ENCODE measurements at places on chromosomes 2 and 18.

GRCh38 chr2:54977149-54977548, 73.1 kb downstream of the RTN4 start:
- no peak for DNase-seq

- no peak for DNase-seq
Measured at GRCh38 chr2:107992069-107992468, 5.7 kb downstream of the SLC5A7 start.

DNA sequence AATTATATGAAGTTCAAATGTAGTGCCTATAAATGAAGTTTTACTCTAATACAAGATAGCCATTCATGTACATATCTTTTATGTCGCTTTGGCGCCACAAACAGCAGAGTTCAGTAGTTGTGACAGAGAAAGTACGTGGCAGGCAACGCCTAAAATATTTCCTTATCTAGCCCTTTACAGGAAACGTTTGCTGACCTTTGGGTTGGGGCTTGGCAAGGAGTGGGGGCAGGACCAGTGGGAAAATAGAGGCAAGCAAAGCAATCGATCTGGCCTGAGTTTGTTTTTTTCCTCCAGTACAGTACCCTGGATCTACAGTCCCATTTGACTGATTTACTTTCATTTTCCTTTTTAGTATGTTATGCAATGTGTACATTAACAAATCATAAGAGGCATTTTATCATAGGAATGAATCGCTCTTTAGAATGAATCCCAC, 13.1 kb downstream of the CCDC68 start:
- DNase-seq: peak; percentile 20

GRCh38 chr2:45809205-45809604, 157.7 kb downstream of the PRKCE start:
- no peak for DNase-seq

DNA sequence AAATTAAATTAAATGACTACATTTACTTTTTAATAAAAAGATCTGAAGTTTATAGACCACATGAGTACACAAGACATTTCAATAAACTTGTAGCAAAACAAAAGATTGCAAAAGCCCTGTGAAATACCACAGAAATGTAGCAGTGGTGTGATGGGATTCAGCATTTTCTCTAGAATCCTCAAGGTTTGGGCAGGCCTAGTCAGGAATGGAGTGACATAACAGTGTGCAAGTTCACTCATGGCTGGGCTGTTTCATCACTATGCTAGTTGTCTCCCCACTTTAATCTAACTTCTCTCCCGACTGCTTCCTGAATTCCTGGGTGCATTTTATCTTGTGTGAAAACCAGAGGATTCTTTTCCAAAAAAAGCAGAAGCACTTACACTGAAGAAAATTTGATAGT, 1089.9 kb upstream of the DDX18 start:
- DNase-seq: peak; percentile 12

- no peak for DNase-seq
Measured at GRCh38 chr2:188414869-188415753, 123.4 kb downstream of the GULP1 start.

DNA sequence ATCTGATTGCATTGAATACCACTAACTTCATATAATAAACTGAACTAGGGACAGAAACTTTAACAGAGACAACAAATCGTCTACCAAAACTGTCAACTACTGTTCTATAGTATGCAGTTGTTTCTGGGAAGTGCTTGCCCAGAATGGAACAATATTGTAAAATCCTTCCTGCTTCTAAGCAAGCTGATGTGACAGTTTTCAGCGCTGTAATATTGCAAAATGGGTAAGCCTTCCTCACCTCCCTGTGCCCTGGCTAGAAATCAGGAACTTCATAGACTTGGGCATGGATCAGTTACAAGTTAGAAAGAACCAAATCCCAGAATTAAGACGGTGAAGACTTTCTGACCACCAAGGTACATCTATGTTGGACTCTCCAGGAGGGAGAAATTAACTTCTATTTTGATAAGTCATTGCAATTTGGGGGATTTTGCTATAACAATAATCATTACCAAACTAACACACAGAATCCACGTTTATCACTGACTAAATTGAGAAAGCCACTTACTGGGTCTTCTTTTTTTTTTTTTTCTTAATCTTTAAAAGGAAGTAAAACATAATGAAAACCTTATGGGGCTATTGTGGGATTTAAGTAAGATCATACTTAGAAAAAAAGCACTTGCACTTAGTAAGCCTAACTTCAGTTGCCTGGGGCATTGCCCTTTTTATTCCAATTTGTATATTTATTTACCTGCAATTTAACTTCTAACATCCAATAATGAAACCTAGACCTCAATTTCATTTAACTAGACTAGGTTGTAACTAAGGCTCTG, 261.5 kb downstream of the TRIB2 start:
- no peak for DNase-seq

- DNase-seq: no peak
Measured at GRCh38 chr2:127570282-127571250, 35.1 kb downstream of the MYO7B start.

DNA sequence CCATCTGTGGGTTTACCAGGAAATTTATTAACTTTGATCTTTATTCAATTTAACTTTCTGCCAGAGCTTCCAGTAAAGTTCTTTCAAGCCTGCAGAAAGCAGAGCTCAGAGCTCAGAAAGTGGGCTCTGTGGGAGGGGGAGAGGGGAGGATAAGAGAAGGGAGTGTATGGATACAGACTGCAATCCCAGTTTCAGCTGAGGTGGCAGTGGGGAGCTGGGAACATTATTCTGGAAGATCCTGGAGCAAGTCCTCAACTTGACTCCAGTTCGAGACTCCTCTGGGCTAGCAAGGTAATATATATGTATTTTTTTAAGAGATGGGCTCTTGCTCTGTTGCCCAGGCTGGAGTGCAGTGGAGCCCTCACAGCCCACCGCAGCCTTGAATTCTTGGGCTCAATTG, 108.9 kb upstream of the NABP1 start:
- no peak for DNase-seq

- DNase-seq: no peak
Measured at GRCh38 chr18:57294547-57294946, 57.8 kb upstream of the ST8SIA3 start.

GRCh38 chr2:25996844-25997243, 14.5 kb upstream of the KIF3C start:
- no peak for DNase-seq

DNA sequence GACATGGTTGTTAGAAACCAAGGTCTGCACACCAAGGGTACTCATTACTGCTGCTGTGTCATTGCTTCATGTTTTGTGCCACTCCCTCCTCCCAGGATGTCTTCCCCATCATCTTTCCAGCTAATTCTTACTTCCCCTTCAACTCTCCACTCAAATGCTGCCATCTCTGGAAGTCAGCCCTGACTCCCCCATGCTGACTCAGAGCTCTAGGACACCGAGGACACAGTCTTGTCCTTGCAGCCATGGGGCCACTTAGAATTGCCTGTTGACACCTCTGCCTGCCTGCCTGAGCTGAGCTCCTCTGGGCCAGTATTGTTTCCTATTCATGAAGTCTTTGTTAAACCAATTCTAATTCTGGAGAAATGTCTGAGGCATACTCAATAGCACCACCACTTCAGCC, 100.2 kb downstream of the GYPC start:
- no peak for DNase-seq

DNA sequence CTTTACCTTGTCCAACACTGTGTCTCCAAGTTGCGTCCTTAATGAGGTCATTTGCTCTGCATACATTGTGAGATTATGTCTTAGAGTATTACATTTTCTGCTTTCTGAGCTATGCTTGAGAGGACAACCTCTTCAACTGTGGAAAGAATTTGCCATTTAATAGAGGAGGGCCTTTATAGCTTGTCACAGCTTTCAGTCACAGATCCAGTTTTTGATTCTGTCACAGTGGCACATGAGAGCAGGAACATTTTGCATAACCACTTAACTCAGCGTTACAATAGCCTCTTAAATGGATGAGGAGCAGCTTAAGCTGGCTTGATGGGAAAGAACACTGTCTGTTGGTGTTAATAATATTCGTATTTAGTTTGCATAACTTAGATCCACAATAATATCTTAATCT, 63.0 kb downstream of the RHBDD1 start:
- no peak for DNase-seq

GRCh38 chr2:197196541-197197180, 113.9 kb downstream of the ANKRD44 start:
- no peak for DNase-seq

DNA sequence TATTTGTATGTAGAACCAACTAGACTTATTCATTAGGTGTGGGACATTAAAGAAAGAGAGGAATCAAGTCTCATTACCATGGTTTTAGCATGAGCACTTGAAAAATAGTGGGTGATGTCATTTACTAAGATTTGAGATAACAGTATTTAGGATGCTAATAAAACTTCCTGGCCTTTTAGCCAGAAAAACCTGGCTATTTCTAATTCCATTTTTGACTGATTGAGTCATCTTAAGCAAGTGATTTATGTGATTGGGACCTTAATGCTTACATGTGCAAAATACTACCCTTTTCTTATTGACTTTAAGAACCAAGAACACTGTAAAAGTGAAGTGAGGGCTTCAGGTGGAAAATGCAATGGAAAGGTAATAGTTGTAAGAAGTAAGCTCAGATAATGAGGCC, 196.8 kb upstream of the SESTD1 start:
- DNase-seq: no peak

DNA sequence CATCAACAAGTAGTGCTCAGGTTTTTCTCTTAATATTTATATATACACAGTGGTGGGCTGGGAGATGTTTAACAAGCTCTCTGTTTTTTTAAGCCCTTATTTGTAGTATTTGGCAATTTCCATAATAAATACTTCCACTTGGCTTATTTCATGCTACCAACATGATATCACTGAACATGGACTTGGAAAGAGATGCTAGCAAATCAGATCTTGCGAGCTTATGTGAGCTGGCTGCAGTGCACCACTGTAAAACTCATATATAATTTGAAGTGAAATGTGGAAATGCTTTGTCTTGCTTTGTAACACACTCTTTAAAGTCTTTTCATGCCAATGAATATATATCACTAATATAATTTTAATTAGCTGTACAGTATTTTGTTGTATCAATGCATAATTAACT, 155.7 kb downstream of the ALK start:
- no peak for DNase-seq

GRCh38 chr2:120831891-120832290, 96.2 kb downstream of the GLI2 start:
- DNase-seq: no peak

- no peak for DNase-seq
Measured at GRCh38 chr2:211174021-211174420, 617.6 kb downstream of the CPS1 start.

- DNase-seq: no peak
Measured at GRCh38 chr18:27621236-27621890, 436.3 kb upstream of the CHST9 start.

DNA sequence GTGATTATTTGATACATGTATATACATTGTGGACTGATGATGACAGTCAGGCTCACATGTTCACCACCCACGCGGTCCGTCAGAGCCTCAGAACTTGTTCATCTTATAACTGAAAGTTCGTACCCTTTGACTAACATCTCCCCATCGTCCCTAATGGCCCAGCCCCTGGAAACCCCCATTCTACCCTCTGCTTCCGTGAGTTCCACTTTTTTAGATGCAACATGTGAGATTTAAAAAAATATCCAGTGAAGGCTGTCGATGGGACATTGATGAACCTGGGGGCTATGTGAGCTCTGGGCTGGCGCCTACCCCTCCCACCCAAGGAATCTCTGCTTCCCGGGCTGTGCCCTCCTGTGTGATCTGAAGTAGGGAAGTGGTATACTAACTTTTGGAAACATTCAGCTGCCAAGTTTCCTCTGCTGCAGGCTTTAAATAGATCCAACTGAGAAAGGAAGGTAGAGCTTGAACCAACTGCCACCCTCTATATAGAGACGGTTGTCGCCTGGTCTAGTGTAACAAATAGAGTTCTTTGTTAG, 163.8 kb downstream of the FAM210A start:
- DNase-seq: no peak

DNA sequence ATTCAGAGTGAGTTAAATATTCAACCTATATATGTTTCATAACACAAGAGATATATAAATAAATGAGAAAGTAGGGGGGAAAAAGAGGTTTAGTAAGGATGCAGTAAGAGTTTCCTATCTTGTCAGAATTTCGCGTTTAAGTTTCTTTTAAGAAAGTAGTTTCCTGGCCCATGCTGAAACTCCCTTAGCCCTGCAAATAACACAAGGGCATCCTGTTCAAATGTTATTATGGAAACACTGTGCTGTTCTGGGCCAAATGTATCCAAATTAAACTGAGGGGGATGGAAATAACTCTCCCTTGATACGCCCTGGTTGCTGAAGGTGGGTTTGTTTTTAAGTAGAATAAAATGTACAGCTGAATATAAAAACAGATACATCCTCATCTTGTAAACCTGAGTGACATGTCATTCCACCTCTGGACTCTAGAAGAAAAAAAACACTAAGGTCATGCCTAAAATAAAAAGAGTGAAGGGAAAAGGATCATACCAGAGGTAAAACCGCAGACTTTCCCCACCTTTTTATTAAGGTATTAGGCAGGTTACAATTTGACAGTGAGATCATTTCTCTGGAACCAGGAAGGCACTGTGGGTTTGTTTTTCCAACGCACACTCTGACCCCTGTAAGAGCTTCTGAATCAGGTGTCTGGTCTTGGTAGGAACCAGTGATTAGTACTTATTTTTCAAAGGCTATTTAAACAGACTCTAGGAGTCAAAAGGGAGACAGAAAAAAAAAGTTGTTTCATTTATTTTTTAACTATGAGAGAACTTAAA, 16.7 kb downstream of the BCL2 start:
- DNase-seq: no peak

- DNase-seq: no peak
Measured at GRCh38 chr2:117763804-117764203, 50.7 kb upstream of the DDX18 start.

GRCh38 chr2:176917-177316, 86.9 kb downstream of the SH3YL1 start:
- peak; percentile 69 for DNase-seq

DNA sequence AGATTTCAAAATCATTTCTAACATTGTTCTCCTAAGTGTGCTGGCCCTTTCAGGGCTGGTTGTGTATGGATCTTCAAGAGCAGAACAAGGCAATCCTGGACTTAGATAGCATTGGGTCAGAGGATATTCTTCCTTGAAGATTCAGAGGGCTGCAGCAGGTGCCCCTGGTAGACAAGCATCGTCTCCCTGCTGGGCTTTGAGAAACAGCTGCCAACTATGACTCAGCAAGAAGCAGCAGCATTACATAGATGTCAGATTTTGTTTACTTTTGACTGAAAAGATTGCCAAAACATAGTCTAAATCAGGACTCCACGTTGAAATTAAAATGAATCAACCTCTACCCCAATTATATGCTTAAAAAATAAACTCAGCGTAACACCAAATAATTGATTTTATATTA, 618.8 kb downstream of the SOCS6 start:
- DNase-seq: no peak

DNA sequence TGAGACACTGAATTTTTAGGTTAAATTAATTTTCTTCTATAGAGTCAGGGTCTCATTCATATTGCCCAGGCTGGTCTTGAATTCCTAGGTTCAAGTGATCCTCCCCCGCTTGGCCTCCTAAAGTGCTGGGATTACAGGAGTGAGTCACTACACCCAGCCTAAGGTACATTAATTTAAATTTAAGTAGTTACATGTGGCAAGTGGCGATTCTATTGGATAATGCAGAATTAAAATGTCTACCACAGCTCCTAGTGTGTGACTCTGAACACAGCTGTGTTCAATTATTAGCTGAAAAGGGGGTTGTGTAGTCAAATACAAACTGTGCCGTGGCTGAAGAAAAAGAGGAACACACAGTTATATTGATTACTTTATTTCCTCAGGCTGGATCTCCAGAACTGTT, 2.2 kb upstream of the CAD start:
- no peak for DNase-seq

GRCh38 chr18:32773382-32773712, 524 bp upstream of the KLHL14 start:
- DNase-seq: no peak

Data from RWPE1 (cell line).